ENCODE measurements at places on chromosomes 7 and 10.
A peak's percentile ranks its signal among the peaks of the same experiment; 100 is the strongest.

- no peak for DNase-seq
Measured at GRCh38 chr10:118590334-118590733, 5.1 kb downstream of the PRLHR start.

DNA sequence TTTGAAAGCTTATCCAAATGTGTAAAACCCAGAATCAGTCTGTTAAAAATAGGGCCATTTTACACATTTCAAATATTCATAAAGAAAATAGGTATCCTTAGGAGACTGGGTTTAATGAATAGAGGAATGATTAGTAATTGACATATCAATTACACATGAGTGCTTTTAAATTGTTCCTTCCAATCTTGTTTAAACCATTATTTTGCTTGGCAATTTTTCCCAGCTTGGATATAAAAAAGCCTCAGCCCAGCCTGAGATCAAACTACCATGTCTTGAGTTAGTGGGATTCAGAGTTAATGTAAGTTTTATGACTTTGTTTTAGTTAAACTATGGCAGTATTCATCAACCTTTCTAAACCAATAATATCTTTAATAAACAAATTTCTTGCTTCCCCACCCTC, 28.3 kb downstream of the PARP12 start:
- DNase-seq, result no peak

DNA sequence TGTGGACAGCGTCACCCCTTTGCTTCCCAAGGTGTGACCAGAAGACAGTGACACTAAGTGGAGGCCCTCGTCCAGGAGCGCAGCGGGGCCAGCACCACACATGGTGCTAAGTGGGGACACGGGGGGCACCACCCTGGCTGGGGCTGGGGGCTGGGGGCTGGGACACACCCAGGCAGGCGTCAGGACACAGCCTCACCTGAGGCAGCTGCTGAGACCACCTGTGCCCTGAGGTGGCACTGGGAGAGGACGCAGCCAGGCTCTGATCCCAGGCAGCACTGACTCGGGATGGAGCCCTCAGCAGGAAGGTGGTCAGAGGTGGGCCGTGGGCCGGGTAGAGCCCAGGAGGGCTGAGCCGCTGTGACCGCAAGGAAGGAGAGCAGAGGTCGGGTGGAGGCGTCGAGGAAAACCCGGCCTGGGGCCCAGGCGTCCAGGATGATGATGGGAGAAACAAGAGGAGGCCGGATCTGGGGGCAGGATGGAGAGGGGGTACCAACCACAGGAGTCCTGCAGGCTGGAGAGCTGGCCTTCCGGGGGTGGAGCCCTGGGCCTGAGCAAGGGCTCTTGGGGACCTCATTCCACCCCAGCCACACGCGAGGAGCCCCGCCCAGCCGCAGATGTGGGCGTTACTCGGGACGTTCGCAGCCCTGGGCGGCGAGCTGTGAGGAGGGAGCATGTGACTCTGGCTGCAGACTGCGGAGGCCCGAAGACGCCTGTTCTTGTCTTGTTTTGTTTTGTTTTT, 22.5 kb downstream of the LRRC27 start:
- DNase-seq, result no peak

DNA sequence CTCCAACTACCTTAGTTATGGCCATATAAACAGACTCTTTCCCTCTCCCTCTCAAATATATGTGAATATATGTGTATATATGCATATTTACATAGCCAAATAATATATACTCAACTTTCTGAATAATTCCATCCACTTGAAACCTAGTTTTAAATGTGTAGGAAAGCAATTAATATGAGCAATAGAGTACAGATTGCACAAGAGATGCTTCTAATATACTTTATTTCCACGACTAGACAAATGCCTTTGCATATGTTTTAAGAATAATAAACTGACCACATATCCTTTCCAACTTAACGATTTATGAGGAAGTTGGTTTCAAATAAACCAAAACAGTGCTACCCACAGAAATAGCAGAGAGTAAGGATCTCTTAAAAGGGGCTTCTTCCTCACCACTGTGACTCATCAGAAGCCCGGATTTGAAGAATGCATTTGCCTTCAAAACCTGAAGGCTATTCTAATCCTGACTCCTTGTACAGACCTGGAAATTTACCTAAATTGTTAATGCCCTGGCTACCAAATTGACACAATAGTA, 266.3 kb downstream of the AHR start:
- DNase-seq, result no peak

- no peak for DNase-seq
Measured at GRCh38 chr10:112843623-112844022, 106.4 kb upstream of the TCF7L2 start.

- peak; percentile 40 for DNase-seq
Measured at GRCh38 chr10:6333086-6333485, 130.4 kb downstream of the PFKFB3 start.

Data from osteocyte (in vitro differentiated cells).